ENCODE measurements at places on chromosomes 16 and 17. TPM values are rescaled to one million over a fixed set of nuclear protein-coding genes. Genes with fewer than 3 reads are reported as not detected.

The SLC7A5 gene
- 109 TPM for polyA plus RNA-seq

DNA sequence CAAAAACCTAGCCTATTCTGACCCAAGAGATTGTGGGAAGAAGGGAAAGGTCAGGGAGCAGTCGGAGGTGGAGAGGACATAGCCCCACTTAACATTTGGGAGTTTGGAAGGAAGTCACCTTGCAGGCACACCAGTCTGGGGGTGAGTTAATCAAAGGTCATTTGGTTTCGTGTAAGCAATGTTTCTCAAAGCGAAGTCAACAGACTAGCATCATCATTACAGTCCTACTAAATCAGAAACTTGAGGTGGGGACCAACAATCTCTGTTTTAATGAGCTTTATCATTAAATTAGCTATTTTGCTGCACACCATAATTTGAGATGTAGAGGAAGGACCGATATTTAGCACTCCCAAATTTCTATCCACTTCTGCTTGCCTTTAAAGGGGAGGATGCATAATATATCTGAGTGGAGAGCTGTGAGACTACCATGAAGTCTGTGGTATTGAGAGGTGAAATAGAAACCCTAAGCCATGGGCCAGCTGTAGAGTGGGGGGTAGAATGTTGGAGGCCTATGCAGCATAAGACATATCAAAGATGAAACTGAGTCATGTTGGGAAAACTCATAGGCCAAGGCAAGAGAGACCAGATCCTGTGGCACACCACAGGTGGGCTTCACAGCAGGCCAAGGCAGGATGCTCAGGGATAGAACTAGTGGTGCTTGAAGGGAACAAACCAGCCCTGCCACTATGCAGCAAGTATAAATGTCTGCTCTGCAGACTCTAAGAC, 141.7 kb upstream of the ANKFN1 start:
- no peaks in the 10 kb centered on the region for H3K4me1 ChIP-seq
- H3K27ac ChIP-seq: no peak overlapping the region
- no peaks in the 10 kb centered on the region for H3K27me3 ChIP-seq
- peaks cover 5% of the 10 kb centered on the region for H3K36me3 ChIP-seq

The OR2C1 gene
- not detected for polyA plus RNA-seq

The KRT25 gene
- polyA plus RNA-seq: not detected

The NPIPB6 gene
- 1.8 TPM for polyA plus RNA-seq

DNA sequence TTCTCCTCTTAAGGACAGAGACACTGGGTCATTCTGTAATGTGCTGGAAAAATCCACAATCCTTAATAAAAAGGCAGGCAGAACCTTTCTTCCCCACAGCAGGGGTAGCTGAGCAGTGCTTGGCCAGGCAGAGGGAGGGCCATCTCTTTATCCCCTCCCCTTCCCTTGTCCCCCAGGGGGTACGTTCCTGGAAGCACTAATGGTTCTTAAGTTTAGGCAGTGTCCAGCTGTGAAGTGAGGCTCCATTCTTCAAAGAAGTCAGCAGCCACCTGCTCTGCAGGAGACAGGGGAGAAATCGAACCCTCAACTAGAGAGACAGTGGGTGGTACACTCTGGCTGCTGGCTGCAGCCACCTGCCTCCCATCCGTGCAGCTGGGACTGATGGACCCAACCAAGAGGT, 533.9 kb upstream of the CDH11 start:
- H3K36me3 ChIP-seq: no peaks in the 10 kb centered on the region
- H3K27me3 ChIP-seq: no peaks in the 10 kb centered on the region
- H3K4me1 ChIP-seq: no peaks in the 10 kb centered on the region
- H3K4me3 ChIP-seq: no peak overlapping the region
- DNase-seq: no peak

DNA sequence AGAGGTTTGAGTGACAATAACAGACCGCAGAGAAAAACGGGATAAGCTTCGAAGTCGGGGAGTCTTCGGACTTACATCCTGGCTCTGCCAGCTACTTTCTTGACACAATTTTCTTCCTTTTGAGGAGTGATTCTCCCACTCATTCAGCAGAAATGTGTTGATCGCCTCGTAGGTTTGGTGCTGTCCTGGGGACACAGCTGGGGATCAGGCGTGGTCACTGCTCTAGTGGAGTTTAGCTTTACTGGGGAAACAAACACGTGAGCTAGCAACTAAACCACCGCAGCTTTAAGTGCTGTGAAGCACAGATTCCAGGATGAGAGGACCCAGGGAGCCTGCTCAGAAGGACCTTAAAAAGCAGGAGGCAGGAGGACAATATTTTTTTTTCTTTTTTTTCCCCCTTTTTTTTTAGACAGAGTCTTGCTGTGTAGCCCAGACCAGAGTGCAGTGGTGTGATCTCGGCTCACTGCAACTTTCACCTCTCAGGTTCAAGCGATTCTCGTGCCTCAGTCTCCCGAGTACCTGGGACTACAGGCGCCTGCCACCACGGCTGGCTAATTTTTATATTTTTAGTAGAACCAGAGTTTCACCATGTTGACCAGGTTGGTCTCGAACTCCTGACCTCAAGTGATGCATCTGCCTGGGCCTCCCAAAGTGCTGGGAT, 858 bp downstream of the NUBP1 start:
- no peak overlapping the region for H3K27ac ChIP-seq
- H3K36me3 ChIP-seq: no peaks in the 10 kb centered on the region
- H3K27me3 ChIP-seq: no peaks in the 10 kb centered on the region
- H3K4me1 ChIP-seq: no peaks in the 10 kb centered on the region

- no peak overlapping the region for H3K4me3 ChIP-seq
- no peak for DNase-seq
- peaks cover 22% of the 10 kb centered on the region for H3K27me3 ChIP-seq
- H3K36me3 ChIP-seq: no peaks in the 10 kb centered on the region
Observed at GRCh38 chr16:57887711-57888110, 83.2 kb downstream of the CNGB1 start.

- H3K27ac ChIP-seq: no peak overlapping the region
- H3K36me3 ChIP-seq: no peaks in the 10 kb centered on the region
- H3K4me1 ChIP-seq: peaks cover 14% of the 10 kb centered on the region
- DNase-seq: peak; percentile 74
Observed at GRCh38 chr16:80931801-80932707, 74.6 kb downstream of the CMC2 start.

The SCGB1C2 gene
- polyA plus RNA-seq: not detected

The ADORA2B gene
- polyA plus RNA-seq: 2.7 TPM

DNA sequence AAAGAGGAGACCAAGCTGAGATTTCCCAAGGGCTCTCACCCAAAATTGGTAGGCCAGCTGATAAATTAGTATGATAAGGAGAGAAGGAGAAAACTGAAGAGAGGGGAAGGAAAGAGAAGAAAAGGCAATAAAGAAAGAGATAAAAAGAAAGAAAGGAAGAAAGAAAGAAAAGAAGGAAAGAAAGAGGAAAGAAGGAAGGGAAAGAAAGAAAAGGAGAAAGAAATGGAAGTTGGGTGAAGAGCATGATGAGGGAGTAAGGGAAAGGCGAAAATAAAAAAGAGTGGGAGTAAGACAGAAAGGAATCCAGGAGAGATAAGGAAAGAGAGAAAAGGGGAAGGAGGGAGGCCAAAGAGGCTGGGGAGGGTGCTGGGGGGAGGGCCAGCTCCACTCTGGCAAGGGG, 95.4 kb downstream of the MRM1 start:
- no peak for DNase-seq
- H3K27me3 ChIP-seq: peaks cover 10% of the 10 kb centered on the region
- H3K4me1 ChIP-seq: peaks cover 23% of the 10 kb centered on the region

The SDR42E1 gene
- not detected for polyA plus RNA-seq

The FBXW10B gene
- not detected for polyA plus RNA-seq

DNA sequence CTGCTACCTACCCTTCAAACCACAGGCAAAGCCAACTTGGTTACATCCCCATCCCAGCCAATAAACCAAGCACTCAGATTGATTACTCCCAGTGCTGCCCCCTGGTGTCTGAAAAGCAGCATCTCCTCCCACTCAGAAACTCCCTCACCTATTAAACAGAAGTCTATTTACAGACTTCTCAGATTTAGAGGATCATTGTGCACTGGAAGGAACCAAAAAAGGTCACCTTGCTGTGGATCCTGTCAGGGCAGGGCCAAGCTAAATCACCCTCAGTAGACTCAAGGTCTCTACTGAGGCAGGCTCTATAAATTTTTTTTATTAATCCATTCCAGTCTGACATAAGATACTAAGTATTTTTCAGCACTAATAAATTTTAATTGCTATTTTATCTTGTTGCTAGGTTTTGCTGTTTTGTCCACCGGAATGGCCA, 17.6 kb downstream of the HIGD1B start:
- H3K27ac ChIP-seq: no peak overlapping the region
- H3K4me1 ChIP-seq: no peaks in the 10 kb centered on the region
- no peaks in the 10 kb centered on the region for H3K27me3 ChIP-seq
- H3K36me3 ChIP-seq: peaks cover 42% of the 10 kb centered on the region
- peak; percentile 90 for DNase-seq
- H3K4me3 ChIP-seq: no peak overlapping the region

- H3K4me3 ChIP-seq: no peak overlapping the region
- no peaks in the 10 kb centered on the region for H3K4me1 ChIP-seq
- no peaks in the 10 kb centered on the region for H3K27me3 ChIP-seq
- H3K27ac ChIP-seq: no peak overlapping the region
- no peak for DNase-seq
Observed at GRCh38 chr16:27538528-27538927, 11.2 kb downstream of the GTF3C1 start.

- no peaks in the 10 kb centered on the region for H3K27me3 ChIP-seq
- no peak overlapping the region for H3K27ac ChIP-seq
- DNase-seq: peak; percentile 66
- peaks cover 22% of the 10 kb centered on the region for H3K4me1 ChIP-seq
Observed at GRCh38 chr17:16463358-16464302, 28.4 kb downstream of the LRRC75A start.

The GABARAPL2 gene
- polyA plus RNA-seq: 121 TPM

- no peaks in the 10 kb centered on the region for H3K27me3 ChIP-seq
- DNase-seq: peak; percentile 72
- no peak overlapping the region for H3K27ac ChIP-seq
- H3K4me3 ChIP-seq: no peak overlapping the region
- no peaks in the 10 kb centered on the region for H3K4me1 ChIP-seq
Observed at GRCh38 chr17:16304830-16305229, 48.4 kb downstream of the CENPV start.

- H3K27ac ChIP-seq: no peak overlapping the region
- no peaks in the 10 kb centered on the region for H3K4me1 ChIP-seq
- H3K27me3 ChIP-seq: no peaks in the 10 kb centered on the region
- H3K4me3 ChIP-seq: no peak overlapping the region
- H3K36me3 ChIP-seq: no peaks in the 10 kb centered on the region
Observed at GRCh38 chr16:1428511-1428910, 2.4 kb upstream of the PERCC1 start.

DNA sequence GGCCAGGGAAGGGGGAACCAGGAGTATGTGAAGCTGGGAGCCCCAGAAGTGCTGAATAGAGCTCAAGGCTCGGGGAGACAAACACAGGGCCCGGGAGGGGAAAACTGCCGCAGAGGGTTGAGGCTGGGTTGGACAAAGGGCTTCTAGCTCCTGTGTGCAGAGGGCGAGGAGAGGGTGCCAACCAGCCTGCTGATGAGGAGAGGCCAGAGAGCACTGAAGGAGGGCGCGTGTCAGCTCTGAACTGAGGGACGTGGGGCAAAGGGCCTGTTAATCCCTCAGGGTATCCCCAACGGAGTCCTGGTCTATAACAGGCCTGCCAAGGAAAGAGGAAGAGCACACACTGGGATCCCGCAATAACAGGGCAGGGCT, 151.3 kb downstream of the C16orf78 start:
- H3K27me3 ChIP-seq: no peaks in the 10 kb centered on the region
- no peak overlapping the region for H3K27ac ChIP-seq
- DNase-seq: no peak
- H3K4me1 ChIP-seq: peaks cover 10% of the 10 kb centered on the region

GRCh38 chr16:68088130-68088972, 3.2 kb downstream of the NFATC3 start:
- no peak overlapping the region for H3K4me3 ChIP-seq
- H3K4me1 ChIP-seq: peaks cover 21% of the 10 kb centered on the region
- H3K36me3 ChIP-seq: no peaks in the 10 kb centered on the region
- H3K27me3 ChIP-seq: no peaks in the 10 kb centered on the region
- no peak overlapping the region for H3K27ac ChIP-seq

The CTRB2 gene
- not detected for polyA plus RNA-seq

The ZFP3 gene
- polyA plus RNA-seq: 0.97 TPM

The HBQ1 gene
- polyA plus RNA-seq: 8.5 TPM

DNA sequence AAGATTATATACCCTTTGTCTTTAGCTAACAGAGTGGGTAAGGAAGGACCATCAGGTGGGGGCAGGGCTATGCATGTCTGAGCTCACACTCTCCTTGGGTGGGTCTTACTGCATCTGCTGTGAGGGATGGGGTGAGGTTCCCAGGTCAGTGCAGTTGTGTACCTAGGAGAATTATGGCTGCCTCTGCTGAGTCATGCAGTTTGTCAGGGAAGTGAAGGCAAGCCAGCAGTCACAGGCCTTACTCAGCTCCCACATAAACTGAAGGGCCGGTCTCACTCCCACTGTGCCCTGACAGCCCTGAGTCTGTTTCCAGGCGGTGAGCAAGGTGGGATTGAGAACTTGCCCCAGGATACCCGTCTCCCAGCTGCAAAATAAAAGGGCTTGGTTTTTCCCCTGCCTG, 328.6 kb downstream of the MAP2K6 start:
- H3K4me3 ChIP-seq: no peak overlapping the region
- H3K36me3 ChIP-seq: no peaks in the 10 kb centered on the region
- H3K4me1 ChIP-seq: no peaks in the 10 kb centered on the region
- DNase-seq: no peak

GRCh38 chr16:80803339-80804055, 901 bp downstream of the CDYL2 start:
- no peak overlapping the region for H3K27ac ChIP-seq
- no peaks in the 10 kb centered on the region for H3K36me3 ChIP-seq
- no peaks in the 10 kb centered on the region for H3K4me1 ChIP-seq
- peak; percentile 58 for DNase-seq
- peak overlapping the region; percentile 54 for H3K4me3 ChIP-seq
- H3K27me3 ChIP-seq: peaks cover 27% of the 10 kb centered on the region

DNA sequence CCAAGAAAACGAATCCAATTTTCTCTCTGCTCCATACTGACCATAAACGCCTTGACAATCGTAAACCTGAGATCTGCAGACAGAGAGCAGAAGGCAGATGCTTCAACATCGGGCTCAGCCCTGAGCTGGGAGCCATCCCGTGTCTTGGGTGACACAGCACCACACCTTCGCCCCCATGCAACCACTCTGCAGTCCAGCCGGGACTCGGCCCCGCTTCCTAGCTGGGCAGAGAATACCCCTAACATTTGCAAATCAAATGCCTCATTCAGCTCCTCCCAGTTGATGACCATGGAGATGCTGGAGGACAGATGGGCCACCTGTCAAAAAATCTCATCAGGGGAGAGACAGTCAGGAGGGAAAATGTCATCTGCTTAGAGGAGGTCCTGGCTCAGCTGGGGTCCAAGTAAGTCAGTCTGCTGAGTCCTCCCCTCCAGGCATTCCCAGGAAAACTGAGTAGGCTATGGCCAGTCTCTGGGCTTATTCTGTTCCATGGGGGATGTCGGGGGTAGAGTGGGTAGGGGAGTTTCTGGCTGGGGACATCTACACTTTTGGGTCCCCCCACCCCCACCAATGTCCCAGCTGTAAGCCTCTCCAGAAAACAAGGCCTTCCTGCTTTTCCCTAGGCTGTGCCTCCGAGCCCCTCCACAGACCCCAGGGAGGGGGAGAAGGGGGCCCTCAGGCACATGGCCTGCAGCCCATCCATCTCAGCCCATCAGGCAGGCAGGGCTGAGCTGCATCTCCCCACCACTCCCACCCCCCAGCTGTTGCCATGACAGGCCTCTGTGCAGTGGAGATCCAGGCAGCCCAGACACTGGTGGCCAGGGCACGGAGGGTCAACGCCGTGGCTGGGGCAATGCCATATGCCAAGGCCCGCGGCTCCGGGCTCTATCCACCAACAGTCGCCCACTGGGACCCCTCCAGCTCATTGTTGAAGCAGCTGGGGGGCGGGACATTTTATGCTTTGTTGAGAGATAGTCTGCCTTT, 158.6 kb downstream of the AXIN2 start:
- no peaks in the 10 kb centered on the region for H3K36me3 ChIP-seq
- H3K4me1 ChIP-seq: 0 out of 2 replicates have a peak, but pooled peaks cover 4% of the 10 kb centered on the region
- H3K27ac ChIP-seq: no peak overlapping the region
- H3K4me3 ChIP-seq: no peak overlapping the region
